ENCODE measurements at places on chromosomes 12 and 14.
A peak's percentile ranks its signal among the peaks of the same experiment; 100 is the strongest.

DNA sequence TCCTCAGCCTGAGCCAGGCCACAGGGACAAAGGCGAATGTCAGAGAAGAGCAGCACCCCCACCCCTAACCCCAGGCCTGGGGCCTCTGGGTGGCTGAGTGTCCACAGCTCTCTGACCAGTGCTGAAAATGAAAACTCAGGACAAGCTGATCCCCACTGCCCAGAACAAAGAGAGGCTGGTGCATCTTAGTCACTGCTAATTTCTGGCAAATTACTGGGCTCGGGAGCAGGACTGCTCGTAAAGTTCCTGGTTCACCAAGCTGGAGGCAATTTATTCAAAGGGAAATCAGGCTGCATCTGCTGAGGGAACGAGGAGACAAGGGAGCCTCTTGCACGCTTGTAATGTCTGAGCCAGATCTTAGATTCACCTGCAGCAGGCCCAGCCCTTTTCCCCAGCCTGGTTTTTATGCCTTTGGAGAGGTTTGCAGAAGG, 43.2 kb downstream of the CALM1 start:
- no peak for DNase-seq

- DNase-seq, result no peak
Measured at GRCh38 chr14:69845787-69846186, 33.4 kb upstream of the SMOC1 start.

DNA sequence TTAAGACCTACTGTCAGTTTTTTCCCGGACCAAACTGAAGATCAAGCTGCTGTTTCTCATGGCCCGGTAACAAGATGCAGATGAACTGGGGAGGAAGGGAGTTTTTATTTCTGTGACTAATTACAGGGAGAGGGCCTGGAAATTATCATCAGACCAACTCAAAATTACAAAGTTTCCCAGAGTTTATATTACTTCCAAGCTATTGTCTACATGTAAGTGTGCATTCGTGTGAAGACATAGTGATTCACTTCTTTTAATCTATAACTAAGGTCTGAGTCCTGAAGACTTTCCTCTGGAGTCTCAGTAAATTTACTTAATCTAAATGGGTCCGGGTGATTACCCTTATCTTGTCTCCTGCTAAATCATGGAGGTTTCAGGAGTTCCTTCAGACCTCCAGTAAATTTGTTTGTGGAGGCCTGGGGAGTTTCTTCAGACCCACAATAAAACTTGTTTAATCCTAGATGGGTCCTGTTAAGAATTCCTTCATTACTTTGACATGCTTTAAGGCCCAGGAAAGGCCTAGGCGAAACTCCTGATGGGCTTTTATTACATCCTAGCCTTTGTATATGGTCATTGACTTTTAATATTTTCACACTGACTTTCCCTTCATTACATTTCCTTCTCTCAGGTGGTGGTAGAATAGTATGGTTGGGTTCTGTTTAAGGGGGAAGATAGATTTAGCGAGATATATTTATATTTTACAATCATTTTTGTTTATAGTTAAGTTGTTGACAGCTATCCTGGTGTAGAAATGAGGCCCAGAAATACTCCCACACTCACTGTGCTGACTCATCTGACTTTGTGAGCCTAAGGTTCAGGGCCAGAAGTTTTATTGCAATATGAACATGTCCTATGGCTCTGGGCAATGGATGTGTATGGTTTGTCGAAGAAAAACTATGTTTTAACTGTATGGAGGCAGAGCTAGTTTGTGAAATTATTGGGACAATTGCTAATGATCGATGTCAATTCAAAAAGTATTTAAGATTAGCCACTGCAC, 627.0 kb upstream of the FBXO33 start:
- no peak for DNase-seq

DNA sequence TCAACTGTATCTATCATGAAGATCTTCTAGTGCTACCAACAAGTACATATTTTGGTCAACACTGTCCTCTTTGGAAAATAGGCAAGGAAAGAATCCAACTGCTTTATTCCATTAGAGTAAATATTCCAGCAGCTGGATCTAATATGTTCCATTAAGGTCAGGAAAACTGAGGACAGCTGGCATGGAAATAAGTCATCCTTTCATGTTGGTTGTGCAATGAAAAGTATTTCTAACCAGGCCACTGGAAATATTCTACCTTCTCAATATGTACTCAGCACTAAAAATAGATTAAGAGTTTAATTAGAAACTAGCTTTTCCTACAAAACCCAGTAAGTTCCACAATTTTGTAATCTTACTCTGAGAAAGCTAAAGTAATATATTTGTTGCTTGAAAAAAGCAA, 19.6 kb downstream of the HIGD1C start:
- no peak for DNase-seq

DNA sequence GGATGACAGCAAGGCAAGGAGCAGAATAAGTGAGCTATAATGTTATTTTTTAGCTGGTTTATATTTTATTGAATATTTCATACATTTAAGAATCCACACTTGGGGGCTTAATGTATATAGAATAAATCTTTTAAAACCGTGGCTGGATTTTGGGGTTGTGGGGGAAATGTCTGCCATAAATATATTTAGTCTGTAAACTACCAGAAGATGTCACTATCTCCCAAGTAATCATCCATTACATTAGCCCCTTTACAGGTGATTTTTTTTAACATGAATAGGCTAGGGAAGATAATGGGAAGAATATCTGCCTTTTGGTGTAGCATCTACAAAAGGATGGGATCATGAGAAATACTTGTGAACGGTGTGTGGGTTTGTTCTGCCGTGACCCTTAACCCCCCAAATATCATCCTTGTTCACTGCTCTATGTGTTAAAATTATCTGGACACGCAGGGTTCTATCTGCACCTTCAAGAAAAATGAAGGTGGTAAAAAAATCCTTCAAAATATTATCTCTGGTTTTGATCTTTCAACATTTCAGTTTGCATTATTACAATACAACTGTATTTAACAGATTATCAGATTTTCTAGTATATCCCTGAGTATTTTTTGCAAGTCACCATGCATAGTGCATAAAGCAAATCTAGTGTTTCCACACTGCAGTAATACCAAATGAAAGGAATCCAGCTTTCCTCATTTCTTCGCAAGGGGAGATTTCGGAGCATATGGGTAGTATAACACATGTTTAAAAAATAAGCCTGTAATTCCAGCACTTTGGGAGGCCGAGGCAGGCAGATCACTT, 8.0 kb upstream of the SLC17A8 start:
- DNase-seq, result peak; percentile 30

- no peak for DNase-seq
Measured at GRCh38 chr12:24361877-24362580, 412.6 kb upstream of the SOX5 start.

GRCh38 chr12:78028426-78028825, 197.7 kb downstream of the NAV3 start:
- no peak for DNase-seq

GRCh38 chr14:36653413-36653812, 8.2 kb upstream of the PAX9 start:
- no peak for DNase-seq

DNA sequence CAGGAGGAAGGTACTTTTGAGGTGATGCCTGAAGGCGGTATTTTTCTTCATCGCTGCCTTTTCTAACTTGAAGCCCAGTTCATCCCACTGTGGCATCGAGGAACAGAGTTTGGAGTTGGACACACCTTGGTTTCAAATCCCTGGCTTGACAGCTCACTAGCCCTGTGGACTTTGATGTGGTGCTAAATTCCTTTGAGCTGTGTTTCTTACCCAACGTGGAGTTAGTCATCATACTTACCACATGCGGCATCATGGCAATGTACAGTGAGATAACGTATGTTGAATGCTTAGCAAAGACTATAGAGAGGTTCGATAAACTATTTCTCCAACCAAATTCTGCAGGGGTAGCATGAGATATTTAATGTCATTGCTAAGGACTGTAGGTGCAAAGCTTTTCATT, 3.4 kb downstream of the PLEKHG3 start:
- peak; percentile 94 for DNase-seq

DNA sequence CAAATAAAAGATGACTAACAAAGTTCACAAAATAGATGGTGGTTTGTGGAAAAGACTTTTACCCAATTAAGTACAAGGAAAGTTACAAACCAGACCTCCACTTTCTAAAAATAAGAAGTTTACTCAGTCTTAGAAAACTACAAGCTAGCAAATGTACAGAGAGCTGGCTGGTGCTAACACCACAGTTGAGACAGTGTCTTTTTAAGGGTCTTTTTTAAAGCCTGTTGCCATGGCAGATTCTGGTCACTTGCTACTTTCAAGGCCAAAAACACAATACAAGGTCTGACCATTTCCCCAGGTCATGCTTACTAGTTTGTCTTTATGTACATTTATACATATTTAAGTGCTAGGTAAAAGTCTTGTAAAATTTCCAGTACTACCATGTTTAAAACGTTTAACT, 2.4 kb downstream of the BTG1 start:
- no peak for DNase-seq

DNA sequence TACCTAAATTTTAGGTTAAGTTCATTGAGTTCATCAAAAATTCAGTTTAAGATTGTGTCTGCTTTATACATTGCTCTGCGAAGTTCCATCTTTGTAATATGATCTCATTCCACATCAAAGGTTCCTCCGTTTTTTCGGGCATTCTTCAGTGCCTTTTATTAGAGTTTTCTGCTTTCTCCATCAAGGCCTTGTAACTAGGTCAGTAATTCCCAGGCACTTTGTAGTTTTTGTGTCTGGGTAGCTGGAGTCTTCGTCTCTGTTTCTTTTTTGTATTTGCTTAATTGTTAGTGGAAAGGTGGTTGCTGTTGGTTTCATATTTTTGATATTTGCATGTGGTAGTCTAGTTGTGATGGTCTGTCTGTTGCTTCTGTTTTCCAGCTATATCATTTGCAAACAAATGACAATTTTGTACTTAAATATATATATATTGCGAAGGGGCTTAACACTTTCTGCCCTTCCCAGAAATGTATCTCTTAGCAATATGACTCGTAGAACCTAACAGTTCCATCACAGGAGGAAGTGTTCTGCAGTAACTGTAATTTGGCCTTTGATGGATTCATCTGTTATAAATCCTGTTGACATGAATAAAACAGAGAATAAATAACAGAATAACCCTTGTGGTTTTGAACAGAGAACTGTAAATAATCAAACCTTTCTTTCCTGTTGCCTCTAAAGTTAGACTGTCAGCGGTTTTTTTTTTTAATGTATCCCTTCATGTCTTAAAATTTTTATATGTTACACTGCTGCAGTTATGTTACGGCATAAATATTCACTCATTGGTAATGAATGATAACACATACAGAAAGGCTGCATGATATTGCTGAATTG, 88.4 kb upstream of the DYNC1H1 start:
- no peak for DNase-seq

- no peak for DNase-seq
Measured at GRCh38 chr12:56469007-56469930, 891 bp downstream of the SPRYD4 start.

DNA sequence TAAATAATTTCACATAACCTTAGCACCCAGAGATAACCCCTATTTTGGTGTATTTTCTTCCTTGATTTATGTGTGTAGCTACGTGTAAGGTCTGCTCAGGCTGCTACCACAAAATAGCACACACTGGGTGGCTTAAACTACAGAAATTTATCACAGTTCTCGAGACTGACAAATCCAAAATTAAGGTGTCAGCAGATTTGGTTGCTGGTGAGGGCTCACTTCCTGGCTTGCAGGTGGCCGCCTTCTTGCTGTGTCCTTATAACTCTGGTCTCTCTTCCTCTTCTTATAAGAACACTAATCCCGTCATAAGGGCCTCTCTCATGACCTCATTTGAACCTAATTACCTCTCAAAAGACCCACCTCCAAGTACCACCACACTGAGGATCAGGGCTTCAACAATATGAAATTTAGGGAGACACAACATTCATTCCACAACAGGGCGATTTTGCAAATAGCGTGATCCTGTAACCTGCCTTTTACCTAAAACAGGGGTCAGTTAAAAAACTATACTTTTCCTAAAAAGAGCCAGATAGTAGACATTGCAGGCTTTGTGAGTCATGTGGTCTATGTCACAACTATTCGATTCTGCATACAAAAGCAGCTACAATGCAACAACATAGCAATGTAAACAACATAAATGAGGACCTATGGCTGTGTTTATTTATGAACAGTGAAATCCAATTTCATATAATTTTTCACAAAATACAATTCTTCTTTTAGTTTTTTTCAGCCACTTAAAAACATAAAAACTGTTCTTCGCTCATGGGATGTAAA, 371.7 kb downstream of the DPF3 start:
- no peak for DNase-seq

GRCh38 chr14:101825797-101826196, 64.3 kb downstream of the PPP2R5C start:
- no peak for DNase-seq
